ENCODE measurements at places on chromosomes 7 and 10. TPM values are rescaled to one million over a fixed set of nuclear protein-coding genes. Genes with fewer than 3 reads are reported as not detected.

Gene UCMA
- 8.6 TPM for total RNA-seq

Gene ADAM12
- total RNA-seq, result 0.87 TPM

Gene GIMAP2
- not detected for total RNA-seq

Gene ZNF239
- total RNA-seq, result 13.8 TPM

Gene EPHB6
- total RNA-seq, result 18.1 TPM

Gene PLCE1
- total RNA-seq, result 0.08 TPM

Gene KMT2E
- 43.2 TPM for total RNA-seq

Gene INTS15
- total RNA-seq, result 30.6 TPM

Gene C10orf53
- total RNA-seq, result not detected

Gene WEE2
- total RNA-seq, result 0.16 TPM

Gene AGMO
- 0.42 TPM for total RNA-seq

Gene ATOH7
- total RNA-seq, result 1.8 TPM

DNA sequence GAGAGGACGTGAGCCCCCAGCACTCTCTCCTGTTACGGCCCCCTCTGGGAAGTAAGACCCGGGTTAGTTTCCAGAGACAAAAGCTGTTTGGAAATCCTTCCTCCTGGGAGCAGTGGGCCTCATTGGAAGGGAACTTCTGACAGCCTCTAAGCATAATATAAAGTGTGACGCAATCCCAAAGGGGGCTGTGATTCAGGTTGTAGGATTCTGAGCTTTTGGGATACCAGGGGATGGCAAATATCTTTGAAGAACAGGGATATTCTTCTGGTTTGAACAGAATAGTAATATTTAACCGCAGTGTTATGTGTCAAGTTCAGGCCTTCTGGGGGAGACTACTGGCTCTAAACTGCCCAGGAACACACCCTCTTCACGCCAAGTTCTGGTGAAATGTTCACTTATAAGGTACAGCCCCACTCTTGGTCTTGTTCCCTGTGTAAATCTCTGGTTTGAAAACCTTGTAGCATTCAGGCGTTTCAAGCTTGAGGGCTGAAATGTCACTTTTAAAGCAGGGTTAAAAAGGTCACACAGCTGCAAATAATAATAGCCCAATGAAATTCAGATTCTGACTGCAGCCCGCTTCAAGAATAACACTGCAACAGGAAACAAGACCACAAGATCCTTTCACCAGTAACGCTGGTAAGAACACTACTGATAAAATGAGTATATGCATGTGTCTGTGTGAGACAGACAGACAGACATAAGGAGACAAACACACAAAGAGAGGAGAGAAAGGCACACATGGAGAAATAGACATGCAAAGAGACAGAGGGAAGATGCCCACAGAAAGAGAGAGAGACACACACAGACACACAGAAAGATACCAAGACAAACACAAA lies 69.0 kb downstream of the CREB5 start:
- peak; percentile 31 for DNase-seq

DNA sequence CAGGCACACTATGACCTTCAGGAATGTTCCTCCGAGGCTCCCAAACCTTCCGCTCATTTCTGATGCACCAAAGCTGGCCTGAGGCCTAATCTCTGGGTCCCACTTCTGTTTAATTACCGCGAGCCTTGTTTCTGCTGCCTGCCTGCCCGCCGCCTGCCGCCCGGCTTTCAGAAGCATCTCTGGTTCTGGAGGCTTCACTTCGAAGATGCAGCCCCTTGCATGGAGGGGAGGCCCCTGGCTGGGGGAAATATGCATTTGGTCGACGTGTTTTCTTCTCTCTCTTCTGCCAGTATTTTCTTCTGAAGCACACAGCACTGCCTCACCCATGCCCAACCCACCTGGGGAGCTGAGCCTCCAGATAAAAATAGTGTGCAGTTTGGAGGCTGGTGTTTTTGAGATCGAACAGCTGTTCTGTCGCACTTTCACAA lies 166.9 kb downstream of the PAXIP1 start:
- no peak for DNase-seq

DNA sequence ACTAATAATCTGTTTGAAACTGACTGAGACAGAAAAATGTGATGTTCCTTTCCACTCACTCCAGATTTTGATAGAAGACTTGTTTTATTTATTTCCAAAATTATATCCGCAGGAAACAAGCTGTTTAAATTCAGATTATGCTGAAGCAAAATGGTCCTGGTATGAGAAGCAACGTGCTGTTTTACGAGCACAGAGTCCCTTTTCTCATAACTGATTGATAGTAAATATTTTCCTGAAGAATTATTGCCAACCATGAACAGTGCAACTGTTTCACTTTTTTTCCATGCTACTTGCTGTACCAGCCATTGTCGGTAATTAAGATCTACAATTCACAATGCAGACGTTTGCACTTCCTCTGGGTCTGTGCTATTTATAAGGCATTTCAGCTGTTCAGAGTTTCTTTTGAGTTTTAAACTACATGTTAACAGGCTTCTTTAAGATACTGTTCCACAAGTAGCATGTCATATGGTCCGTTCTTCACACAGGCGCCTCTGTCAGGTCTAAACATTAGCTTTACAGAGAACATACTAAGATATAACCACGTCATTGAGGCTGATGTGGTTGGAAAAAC lies 103.8 kb downstream of the POLL start:
- DNase-seq, result no peak

DNA sequence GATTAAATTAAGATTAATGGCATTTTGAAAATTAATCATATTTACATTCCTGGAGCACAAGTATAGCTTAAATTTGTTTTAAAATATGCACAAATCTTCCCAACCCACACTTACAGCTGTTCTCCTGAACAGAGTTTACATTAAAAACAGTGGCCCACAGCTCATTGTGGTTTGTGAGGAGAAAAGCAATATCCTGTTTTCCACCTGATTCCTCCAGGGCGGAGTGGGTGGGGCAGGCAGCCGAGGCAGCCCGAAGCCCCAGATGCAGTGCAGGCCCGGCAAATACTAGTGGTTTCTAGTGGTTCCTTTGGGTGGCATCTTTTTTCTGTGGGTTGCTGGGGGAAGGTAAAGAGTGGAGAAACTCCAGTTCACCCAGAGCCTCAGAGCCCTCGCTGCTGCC lies 280.8 kb downstream of the ARHGAP12 start:
- DNase-seq, result no peak

GRCh38 chr10:121157998-121158397 lies 306.8 kb downstream of the WDR11 start:
- no peak for DNase-seq

- peak; percentile 57 for DNase-seq
Observed at GRCh38 chr7:12119620-12120303, 91.3 kb upstream of the TMEM106B start.

GRCh38 chr10:29409241-29410054 lies 120.6 kb downstream of the LYZL1 start:
- peak; percentile 54 for DNase-seq

- DNase-seq, result peak; percentile 67
Observed at GRCh38 chr7:112421666-112422486, 28.4 kb upstream of the IFRD1 start.

DNA sequence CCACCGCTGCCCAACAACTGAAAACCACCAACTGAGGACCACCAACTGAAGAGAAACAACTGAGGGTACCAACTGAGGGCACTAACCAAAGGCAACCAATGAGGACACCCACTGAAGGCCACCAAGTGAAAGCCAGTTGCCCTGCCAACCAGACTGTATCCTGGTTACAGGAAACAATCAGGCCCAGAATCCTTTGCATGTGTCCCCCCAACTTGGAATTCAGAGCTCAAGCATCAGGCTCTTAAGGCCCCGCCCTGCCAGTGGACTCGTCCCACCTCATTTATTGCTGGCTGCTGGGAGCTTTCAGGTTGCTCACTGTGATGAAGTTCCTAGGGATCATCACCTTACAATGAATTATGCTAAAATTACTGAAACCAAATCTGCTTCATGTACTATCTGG lies 76.6 kb upstream of the ABI1 start:
- peak; percentile 27 for DNase-seq

GRCh38 chr7:510131-510481 lies 9.5 kb downstream of the PDGFA start:
- no peak for DNase-seq

- no peak for DNase-seq
Observed at GRCh38 chr10:25288181-25288580, 113.4 kb downstream of the GPR158 start.

DNA sequence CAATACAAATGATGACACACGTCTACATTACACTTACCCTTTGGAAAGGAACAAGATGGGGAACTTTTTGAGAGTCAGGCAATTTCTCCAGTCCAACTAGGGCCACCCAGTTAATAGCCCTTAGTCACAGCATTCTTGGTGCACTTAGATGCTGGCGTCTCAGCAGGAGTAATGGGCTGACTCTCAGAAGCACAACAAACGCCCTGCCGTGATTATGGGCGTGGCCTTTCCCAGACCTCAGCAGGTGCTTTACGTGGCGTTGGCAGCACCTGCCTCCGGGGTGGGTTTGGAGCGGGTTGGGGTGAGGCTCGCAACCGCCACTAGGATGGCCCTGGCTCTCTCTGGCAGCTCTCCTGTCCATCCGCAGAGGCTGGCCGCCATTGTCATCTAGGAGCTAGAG lies 147.6 kb upstream of the SHH start:
- no peak for DNase-seq

DNA sequence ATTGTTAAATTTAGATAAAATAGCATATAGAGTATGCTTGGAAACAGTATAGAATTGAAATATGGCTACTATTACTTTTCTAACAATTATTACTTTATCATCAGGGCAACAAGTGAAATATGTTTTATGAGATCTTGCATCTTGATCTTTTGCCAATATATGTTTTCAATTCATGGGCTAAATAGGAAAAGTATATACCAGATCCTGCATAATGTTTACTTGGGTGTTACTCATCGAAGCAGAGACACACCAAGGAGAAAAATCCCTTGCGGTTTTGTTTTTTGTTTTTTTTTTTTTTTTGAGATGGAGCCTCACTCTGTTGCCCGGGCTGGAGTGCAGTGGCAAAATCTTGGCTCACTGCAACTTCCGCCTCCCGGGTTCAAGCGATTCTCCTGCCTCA lies 541.4 kb downstream of the SUGCT start:
- DNase-seq, result no peak

DNA sequence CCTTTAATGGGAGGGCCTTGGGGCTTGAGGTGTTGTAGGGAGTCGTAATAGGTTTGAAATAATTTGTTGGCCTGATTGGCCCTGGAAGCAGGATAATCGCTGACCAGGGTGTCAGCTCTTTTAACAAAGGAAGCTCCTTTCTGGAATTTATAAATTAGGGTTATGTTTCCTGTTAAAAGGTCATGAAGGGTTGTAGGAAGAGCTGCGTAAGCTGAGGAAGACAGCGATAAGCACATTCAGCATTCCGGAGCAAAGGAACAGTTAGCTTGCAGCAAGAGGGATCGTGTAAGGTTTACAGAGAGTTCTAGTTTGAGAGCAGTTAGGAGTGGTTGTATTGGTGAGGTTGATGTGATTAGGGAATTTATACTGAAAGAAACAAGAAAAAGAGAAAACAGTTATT lies 21.3 kb downstream of the CPA4 start:
- no peak for DNase-seq

GRCh38 chr10:121485436-121486139 lies 112.7 kb downstream of the FGFR2 start:
- DNase-seq, result no peak

DNA sequence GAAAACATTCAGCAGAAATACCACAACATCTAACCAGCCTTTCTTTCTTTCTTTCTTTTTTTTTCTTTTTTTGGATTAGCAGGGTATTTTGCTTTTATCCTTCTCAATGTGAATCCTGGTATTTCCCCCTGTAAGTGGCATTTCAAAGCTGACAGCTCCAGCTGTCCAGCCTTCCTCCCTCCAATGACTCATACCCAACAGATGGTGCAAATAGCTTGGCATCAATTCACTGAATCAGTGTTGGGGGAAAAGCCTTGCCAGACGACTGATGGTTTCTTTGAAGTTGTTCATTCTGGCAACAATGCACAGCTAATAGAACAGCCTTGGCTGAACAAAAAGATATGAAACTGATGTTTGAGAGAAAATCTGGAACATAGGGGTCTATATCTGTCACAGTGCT lies 316.8 kb upstream of the STEAP1 start:
- DNase-seq, result no peak

DNA sequence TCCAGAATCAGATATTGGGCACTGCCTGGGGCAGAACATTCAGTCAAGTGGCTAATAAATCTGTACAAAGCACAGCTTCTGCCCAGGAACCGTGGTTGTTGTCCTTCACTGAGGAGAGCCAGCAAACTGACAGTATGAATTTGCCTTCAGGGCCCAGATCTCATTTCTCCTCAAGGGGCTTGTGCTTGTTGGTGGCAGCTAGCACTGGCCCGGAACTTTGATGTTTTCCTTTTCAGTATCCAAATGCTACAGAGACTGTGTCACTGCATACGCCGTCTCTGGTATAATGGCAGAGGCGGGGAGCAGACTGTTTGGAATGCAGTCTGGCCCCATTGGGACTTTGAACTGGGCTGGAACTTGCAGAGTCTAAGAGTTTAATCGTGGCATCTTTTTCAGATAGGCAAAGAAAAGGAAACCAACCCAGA lies 30.4 kb upstream of the ADD3 start:
- no peak for DNase-seq

GRCh38 chr7:51680594-51681399 lies 364.2 kb upstream of the COBL start:
- DNase-seq, result no peak

DNA sequence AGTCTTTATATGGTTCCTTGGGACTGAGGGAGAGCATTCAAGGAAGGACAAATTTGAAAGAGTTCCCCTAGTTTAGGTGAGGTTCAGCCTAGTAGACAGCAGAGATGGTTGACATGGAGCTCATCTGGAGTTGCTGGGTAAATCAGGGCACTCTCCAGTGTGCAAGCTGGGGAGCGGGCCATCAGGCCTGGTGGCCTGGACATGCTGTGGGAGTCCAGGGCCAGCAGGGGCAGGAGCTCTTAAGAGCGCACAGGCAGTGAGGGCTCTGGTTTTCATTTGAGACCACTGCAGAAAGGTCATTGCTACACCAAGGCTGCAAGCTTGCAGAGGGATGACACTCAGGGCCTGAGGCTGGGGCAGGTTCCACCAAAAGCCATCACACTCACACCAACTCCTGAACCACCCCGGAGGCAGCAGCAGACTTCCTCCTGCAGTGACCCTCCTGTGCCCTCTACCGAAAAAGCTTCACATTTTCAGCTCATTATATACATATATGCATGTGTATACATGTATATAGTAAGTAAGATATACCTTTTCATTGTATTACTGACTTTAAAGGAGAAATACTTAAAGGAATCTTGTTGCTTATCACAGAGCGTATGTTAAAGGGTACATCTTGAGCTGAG lies 39.5 kb downstream of the STEAP1B start:
- DNase-seq, result no peak

GRCh38 chr7:155884225-155885166 lies 72.2 kb upstream of the SHH start:
- no peak for DNase-seq

GRCh38 chr10:86287966-86288579 lies 78.5 kb downstream of the GRID1 start:
- DNase-seq, result no peak

GRCh38 chr7:44308596-44309270 lies 16.7 kb downstream of the CAMK2B start:
- DNase-seq, result no peak

GRCh38 chr7:114112806-114113205 lies 194.0 kb upstream of the PPP1R3A start:
- no peak for DNase-seq

GRCh38 chr7:40470817-40471216 lies 336.0 kb downstream of the SUGCT start:
- DNase-seq, result no peak

GRCh38 chr10:116780691-116781205 lies 38.4 kb upstream of the HSPA12A start:
- no peak for DNase-seq

GRCh38 chr10:73911553-73912004 lies 647 bp downstream of the PLAU start:
- DNase-seq, result no peak

All from GM23338 (cell line).